Right kidney (tissue), 9 donors: ENCODE measurements at places on chromosomes 2 and 18.
A peak's percentile ranks its signal among the peaks of the same experiment; 100 is the strongest.

DNA sequence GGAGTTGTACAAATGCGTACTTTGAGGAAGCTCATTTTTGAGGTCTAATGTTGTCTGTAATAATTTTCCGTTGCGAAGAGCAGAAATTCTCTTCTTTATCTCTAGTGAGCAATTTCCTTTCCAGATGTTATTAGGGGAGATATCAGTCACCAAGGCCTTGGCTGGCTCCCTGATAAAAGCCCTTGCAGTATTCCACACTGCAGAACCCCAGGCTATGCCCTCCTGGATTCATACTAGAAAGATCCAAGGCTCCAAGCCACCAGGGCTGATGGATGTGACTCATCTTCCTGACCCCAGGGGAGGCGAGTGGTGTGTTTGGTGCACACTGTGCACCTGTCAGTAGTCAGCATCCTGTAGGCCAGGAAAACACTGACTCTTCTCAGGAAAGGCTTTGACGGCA, 34.7 kb downstream of the INO80C start:
- DNase-seq, result no peak

DNA sequence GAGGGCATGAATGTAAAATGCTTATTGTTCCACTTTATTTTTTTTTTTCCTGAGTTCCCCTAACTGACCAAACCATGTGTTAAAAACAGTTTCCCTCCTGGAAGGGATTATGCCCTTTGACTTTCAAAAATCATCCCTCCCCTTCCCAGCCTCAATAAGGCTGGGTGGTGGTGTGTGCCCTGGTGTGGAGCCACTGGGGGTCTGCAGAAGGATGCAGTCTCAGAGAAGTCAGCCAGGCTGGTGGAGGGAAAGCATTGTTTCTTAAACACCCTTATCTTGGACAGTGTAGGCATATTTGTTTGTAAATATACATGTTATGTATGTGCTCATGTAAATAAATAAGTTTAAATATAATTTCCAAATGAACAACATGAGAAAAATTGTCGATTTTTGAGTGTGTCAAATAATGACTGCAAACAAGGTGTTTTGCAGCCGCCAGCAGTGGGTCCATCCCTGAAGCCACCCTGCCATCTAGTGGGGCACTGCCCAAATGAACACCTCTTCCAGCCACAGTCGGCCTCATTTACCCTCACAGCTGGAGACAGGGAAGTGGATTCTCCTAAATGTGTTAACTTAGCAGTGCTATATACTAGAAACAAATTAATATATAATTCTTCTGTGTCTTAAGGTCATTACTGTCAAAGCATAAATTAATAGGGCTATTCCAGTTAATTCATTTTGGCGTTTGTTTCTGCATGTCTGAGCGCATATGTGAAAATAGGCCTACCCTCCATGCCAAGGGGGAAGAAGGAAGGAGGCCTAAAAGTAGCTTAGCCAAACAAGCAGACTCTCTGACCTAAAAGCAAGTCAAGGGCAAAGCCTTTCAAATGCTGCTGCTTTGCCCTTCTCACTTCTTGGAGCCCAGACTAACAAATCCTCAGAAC, 209.6 kb upstream of the PIK3C3 start:
- peak; percentile 45 for DNase-seq

DNA sequence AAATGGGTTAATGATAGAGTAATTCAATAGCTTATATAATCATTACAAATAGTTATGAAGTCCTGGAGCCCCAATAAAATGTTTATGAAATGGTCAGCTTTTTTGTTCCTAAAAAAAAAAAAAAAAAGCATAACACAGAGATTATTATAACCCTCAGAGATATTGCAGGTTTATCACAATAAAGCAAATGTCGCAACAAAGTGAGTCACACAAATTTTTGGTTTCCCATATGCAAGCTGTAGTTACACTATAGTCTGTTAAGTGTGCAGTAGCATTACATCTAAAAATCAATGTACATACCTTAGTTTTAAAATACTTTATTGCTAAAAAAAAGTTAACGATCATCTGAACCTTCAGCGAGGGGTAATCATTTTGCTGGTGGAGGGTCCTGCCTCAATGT, 20.0 kb downstream of the WDFY1 start:
- no peak for DNase-seq

DNA sequence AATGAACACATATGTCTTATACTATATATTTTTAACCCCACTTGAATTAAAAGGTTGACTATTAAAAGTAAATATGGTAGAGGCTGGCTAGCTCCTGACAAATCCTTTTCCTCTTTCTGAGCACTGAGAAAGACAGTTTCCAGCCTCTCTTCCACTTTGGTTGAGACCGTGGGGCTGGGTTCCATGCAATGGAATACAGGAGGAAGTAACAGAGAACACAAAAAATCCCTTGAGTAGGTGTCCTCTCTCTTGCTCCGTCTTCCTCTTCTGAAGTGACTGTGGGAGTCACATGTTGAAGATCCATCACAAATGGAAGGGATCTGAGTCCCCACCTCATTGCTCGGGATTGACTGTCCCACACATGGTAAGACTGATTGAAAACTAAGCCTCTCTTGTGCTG, 36.6 kb upstream of the SIGLEC15 start:
- DNase-seq, result no peak

DNA sequence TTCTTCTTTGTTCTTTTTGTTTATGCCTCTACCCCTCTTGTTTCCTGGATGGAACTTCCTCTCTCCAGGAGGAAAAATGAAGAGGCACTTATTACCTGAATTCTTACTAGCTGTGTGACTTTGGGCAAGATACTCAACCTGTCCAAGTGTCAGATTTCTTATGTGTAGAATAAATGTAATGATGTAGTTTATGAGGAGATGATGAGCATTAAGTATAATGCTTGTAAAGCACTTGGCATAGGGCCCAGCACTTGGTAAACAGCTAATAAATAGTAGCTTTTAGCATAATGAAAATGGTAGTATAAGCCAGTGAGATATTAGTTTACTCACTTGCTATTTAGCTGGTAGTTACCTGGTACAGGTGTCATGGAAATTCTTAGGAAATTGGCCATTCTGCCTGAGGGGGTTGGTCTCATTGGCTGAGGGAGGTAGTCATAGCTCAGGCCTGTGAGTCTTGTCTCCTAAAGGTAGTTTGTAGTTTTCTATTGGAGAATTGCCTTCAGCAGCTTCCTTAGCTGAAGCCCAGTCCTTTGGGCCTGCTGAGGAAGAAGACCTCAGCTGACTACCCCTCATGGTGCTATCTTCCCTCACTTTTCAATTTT, 133.4 kb upstream of the NABP1 start:
- no peak for DNase-seq

DNA sequence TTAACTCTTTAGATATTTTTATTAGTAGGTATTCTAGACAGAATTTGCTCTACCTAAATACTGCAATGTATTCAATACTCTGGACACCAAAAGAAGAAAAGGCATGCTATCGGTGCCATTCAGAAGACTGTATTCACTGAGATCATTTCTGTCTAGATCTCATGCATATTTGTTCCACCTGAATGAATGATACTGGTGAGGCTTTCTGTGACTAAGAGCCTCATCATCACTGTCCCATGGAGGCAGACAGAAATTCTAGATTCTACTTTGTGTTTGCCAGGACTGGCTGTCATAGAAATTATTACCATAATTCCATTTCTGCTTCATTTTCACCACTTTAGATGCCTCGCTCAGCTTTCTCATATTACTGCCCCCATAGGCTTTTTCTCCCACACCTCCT, 340.7 kb downstream of the MBD2 start:
- no peak for DNase-seq

GRCh38 chr2:157880927-157881326, 4.8 kb upstream of the ACVR1 start:
- DNase-seq, result no peak

DNA sequence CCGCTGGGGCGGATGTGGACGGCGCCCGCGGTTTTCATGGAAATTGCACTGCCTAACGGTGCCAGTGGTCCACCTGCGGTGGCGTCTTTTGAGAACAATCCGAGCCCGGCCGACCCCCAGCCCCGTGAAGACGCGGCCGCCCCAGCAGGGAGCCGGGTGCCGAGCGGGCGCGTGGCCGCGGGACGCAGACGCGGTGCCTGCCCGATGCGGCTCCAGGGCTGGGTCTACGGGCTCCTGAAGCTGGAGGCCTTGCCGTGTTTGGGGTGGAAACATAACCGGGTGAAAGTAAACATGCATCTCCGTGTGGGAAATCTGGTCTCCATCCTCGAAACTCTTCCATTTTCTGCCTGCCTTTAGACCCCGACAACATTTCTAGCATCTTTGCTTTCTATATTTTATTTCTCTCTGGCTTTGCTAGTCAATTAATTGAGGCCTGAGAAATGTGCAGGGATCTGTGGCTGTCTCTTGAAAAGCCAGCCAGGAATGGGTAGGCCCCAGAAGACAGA, 572 bp downstream of the INPP4A start:
- DNase-seq, result peak; percentile 74
